ENCODE measurements at places on chromosomes 16 and 17.

- no peak for DNase-seq
Observed at GRCh38 chr17:78020717-78021108, 62.2 kb downstream of the TNRC6C start.

DNA sequence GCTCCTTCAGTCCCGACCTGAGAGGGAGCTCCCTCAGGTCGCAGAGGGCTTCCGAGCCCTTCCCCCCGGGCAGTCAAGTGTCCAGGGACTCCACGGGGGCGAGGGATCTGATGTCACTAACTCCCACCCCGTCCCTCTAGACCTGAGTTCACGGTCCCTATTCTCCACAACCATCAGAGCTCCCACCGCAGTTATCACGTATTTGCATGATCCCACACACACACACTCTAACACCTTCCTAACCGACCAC lies 3.7 kb upstream of the PER1 start:
- no peak for DNase-seq

DNA sequence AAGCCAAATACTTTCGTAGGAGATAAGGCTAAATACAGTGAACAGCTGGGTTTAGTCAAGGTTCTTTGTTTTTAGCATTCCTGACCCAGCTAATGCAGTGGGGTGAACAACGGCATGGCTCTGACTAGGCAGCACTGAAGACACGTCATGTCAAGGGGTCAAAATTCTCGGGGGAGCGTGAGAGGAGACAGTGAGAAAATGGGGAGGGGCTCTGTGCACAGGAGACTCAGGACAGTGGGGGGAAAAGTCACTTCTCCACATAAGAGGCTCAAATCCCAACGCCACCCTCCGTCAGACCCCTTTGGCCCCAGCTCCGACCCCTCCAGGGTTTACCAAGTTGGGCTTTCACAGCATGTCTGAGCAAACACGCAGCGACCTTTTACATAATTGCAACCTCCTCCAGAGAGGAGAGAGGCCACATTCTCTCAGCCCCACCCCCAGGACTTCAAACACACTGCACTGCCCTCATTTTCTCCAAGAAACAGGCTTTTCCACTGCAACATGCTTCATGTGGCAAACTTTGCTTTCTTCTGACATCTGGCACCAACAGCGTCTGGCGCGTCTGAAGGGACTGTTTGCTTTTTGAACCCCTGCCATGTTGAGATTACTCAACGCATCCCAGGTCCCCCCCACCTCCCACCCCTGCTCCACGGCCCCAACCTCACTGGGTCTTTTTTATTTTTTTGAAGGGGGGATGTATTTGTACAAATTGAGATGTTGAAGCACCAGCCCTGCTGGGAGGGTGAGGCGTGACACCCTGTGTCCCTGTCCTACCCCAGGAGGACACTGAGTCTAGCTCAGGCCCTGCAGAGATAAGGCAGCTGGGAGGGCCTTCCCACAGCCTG lies 30.0 kb downstream of the AXIN2 start:
- DNase-seq: no peak

GRCh38 chr16:88472069-88472468 lies 19.0 kb downstream of the ZFPM1 start:
- DNase-seq: no peak

DNA sequence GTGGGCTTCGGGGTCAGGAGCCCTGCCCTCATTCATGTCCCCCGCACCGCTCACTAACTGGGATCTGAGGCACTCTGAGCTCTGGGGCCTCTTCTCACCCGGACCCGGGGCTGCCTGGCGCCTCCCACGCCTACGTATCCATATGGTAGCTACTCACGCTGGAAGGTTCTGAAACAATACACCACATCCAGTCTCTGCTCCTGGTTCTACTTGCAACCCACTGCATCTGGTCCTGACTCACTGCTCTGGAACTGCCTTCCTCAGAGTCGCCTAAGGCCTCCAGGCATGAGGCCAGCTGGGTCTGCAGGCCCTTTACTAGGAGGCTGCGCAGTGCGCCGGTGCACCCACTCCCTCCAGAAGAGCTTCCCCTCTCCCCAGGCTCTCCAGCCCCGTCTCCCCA lies 18.1 kb downstream of the USP36 start:
- DNase-seq: no peak

DNA sequence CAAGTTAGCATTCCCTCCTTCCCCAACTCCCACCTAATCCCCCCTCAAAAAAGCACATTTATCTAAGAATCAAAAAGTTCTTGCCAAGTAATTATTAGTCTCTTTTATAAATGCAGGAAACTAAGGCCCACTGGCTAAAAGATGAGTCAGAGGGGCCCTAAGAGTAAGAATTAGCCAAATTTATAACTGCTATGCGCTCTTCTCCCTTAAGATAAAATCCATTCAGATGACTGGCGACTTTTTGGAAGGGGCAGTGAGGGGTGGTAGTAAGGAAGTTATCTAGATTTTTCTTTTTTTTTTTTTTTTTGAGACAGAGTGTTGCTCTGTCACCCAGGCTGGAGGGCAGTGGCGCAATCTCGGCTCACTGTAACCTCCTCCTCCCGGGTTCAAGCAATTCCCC lies 17.1 kb downstream of the ZNF652 start:
- no peak for DNase-seq

DNA sequence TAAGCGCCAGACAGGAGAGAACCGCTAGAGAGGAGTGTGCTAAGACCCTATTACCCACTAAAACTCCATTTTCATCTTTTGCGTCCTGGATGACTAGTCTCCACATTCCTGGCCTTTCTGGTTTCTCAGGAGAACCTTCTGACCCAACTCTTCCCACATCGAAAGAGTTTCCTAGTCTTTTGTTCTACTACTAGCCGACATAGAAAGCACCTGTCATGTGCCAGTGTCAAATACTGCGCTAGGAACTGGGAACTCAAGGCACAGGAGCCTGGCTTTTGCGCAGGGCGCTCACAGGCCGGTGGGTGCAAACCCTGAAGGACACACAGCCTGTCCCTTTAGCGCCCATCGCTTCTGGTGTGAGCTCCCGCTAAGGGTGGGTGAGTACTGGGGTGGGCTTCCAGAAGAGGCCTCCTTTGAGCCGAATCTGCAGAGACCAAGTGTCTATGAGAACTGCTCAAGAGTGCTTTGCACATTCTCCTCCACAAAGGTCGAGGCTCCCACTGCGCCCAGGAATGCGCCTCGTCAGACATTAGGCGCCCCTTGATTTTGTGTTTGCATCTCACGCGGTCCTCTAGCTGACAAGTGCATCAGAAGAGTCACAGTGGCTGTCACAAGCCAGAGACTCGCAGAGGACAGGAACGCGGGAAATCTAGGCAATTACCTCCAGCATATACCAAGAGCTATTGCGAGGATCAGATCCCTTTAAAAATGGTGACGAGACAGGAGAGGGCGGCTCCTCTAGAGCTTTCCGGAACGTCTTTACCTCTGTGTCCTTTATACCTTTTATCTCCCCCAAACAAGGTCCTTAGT lies 2.0 kb upstream of the PSMB3 start:
- no peak for DNase-seq

DNA sequence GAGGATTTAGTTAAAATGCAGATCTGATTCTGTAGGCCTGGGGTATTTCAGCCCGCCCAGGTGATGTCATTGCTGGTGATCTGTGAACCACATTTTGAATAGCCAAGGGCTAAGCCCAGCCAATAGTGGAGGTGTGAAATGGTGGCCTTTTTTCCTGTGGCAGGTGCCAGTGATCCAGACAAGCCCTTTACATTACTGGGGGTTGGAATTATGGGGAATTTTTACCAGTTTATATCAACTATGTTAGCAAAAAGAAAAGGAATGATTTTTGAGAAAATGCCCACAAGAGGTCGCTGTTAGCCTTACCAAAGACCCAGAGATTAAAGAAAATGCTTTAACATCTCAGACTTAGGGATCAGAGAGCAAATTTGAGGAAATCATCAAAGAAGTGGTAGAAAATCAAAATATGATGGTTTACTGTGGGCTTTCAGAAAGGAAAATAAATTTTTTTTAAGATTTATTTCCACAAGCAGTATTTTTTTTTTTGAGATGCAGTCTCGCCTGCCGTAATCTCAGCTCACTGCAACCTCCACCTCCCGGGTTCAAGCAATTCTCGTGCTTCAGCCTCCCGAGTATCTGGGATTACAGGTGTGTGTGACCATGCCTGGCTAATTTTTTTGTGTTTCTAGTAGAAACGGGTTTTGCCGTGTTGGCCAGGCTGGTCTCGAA lies 3.9 kb downstream of the VPS35L start:
- no peak for DNase-seq

GRCh38 chr17:1606352-1606985 lies 22.2 kb downstream of the SLC43A2 start:
- DNase-seq: no peak

GRCh38 chr17:58840820-58841612 lies 85.4 kb downstream of the PPM1E start:
- DNase-seq: no peak

GRCh38 chr16:383326-384051 lies 1.7 kb upstream of the PGAP6 start:
- DNase-seq: no peak

DNA sequence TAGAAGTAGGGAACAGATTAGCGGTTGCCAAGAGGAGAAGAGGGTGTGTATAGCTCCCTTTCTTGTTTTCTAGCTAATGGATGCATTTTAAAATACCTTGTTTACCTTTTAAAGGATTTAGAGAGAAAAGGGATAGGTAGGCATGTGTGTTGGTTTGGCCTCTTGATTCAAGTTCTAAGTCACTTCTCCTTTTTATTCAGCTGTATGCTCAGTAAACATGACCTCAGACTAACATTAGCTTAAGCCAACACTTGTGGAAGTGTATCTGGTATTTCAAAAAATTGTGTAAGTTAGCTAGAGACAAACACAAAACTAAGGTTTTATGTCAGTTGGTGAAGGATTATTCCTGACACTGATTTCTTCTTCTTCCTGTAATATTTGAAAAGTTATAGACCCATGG lies 204.1 kb upstream of the NOG start:
- DNase-seq: no peak

GRCh38 chr17:36055921-36056520 lies 8.1 kb upstream of the CCL18 start:
- no peak for DNase-seq

GRCh38 chr17:4043862-4044261 lies 79.6 kb upstream of the ATP2A3 start:
- no peak for DNase-seq

DNA sequence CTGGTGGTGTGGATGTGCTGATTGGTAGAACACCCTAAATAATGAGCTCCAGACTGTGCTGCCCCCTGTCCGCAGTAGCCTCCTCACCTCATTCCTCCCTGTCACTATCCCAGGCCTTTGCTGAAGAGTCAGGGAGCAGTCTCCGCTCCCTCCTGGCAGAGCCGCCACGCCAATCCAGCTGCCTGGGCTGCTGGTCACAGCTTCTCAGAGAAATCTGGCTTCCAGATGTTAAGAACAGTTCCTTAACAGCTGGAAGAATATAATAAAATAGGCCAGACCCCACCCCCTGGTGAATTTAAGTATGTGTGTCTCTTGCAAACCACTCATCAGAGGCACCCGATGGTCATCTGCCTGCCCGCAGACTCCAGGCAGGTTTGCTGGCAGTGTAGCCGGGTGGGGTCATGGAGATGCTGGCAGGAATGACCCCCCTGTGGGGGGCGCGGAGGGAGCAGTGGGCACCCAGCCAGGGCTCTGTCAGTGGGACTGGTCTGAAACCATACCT lies 161.0 kb downstream of the CCDC182 start:
- DNase-seq: no peak

DNA sequence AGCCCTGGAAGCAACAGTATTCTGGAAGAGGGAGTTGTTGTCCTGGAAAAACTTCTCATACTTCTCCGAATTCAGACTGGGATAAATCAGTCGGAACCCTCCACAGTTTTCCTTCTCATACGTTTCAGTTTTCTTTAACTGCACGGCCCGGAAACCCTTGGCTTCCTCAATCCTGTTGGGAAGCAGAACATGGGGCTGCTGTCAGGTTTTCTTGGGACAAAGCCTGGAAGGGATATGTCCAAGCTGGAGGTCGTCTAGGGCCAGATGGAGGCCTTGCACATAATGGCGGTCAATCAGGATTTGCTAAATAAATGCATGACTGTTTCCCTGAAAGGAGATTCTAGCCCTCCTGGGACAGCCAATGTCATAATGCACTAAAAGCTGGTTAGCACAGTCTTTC lies 29.2 kb downstream of the TTLL6 start:
- no peak for DNase-seq

DNA sequence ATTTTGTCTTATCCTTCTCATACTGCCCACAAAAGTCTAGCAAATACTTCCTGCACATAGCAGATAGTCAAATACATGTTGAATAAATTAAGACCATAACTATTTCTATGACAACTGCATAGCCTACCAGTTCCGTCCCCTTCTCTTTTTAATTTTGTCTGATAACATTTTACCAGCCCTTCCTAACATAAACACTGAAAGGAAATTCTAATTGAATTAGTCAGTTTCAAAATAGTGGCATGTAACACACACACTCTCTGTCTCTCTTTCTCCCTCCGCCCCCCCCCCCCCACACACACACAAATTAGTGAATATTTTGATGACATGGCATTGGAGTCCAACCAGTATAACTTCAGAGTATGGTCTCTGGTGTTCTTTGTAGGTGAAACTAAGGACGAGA lies 41.8 kb downstream of the TNRC6C start:
- no peak for DNase-seq

DNA sequence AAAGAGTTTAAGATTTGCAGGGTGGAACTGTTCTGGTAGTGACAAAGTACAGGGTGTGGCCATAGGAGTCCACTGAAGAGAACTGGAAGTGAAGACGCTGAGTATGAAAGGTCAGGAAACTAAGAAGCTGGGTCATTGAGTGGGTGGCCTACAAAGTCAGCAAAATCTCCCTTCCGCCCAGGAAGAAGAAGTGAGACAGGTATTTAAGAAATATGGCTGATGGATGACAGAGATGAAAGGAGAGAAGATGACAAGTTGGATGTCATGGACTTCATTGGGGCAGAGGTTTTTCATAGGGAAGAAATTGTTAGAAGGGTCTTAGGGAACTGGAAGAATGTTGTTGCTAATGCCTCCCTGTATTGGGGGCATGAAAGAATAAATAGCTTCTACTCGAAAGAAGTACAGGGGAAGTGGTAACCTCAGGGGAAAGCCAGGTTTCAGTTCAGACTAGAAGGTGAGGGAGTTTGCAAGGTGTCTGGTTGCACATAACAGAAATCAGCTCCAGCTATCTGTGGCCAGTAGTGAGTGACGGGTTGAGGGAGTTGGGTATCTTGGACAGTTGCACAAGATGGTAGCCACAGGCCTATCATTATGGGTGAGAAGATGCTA lies 33.6 kb upstream of the MED13 start:
- DNase-seq: no peak

Data from hypothalamus (tissue), 51 donors.